ENCODE measurements at places on chromosomes 11 and 22.

- DNase-seq: no peak
These were observed at the start of gene ARHGEF17 for GRCh38 chr11:73308003-73308960. TSS of gene ARHGEF17 (plus strand) at chr11:73308276. CDS start at chr11:73308639, 363 bp downstream.

GRCh38 chr22:46019351-46019750 lies 42.4 kb upstream of the WNT7B start:
- no peak for DNase-seq

DNA sequence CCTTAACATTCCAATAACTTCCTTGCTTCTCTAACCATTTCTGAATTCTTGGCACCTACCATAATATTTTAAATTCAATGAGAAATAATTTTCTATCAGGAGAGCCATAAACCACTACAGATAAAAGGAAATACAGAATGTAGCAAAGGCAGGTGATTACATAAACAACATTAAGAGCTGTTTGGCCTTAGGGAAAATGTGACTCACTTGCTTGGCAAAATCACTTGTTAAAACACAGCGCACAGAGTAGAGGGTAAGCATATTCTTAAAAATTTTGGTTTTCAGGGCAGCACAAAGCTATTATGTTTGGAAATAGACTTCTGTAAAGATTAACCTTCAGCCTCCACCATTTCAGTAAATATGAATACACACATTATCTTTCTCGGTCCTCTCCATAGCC lies 26.4 kb downstream of the IZUMO1R start:
- no peak for DNase-seq

DNA sequence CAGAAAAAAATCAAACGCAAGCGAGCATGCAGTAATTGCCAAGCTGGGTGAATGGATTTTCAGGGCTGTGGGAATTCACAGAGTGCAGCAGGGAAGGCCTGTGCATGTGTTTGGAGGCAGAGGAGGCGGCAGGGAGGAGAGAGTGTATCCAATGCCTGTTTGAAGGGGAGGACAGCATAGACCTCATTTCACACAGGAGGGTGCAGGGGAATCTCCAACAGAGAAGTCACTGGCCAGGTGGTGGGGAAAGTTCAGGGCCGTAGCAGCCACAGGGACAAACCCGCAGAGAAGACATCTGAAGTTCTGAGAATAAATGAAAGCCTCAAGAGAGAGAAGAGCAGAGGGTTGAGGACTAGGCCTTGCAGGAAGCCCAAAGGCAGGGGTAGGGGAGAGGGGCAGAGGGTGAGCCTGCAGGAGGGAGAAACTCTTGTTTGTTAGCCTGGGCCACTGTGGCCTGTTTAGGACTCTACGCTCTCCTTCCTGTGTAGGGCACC lies 19.2 kb upstream of the KDM2A start:
- no peak for DNase-seq

- no peak for DNase-seq
These were observed 15.7 kb downstream of the DMC1 start for GRCh38 chr22:38554281-38554680.

DNA sequence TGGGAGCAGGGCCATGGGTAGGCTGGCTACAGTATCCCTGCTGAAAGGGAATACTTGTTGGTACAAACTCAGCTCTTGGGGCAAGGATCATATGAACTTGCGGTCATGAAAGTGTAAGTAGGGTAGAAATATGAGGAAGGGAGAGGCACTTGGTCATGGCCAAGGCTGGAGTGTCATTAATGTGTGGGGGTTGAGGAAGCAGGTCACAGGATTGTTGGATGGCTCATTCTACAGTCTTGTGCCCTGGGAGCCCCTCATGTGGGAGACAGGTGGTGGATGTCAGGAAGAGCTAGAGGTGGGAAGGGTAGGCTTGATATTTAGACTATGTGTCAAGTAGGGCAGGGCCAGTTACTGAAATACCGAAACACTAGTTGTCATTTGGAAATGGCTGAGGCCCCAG lies 95.5 kb downstream of the RRM1 start:
- DNase-seq: no peak

GRCh38 chr22:21938906-21939305 lies 13.7 kb downstream of the PPM1F start:
- no peak for DNase-seq

GRCh38 chr11:63829823-63830489 lies 9.0 kb upstream of the MARK2 start:
- DNase-seq: no peak

GRCh38 chr22:35454416-35455054 lies 54.6 kb downstream of the MCM5 start:
- no peak for DNase-seq

DNA sequence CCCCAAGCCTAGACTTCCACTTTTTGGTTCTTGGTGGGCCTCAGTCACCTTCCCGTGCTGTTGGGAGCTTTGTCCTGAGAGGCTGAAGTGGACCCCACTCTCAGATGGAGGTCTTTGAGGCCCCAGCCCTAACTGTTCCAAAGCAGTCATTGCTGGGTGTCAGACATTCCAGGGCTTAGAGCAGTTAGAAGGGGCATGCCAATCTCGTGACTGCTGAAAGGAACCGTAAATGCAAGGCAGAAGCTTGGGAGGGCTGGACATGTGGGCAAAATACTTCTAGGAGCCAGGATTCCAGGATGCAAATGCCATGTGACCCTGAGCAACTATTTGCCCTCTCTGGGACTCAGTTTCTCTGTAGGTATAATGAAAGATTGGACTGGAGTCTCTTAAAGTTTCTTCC lies 118.8 kb upstream of the CRYBB3 start:
- DNase-seq: no peak

- DNase-seq: no peak
These were observed 44.9 kb upstream of the ETS1 start for GRCh38 chr11:128632141-128632791.

- peak; percentile 51 for DNase-seq
These were observed 9.6 kb upstream of the PDE2A start for GRCh38 chr11:72683782-72684200.

- no peak for DNase-seq
These were observed 32.5 kb upstream of the OR10D3 start for GRCh38 chr11:124150684-124151083.

GRCh38 chr11:114796954-114797721 lies 118.8 kb downstream of the NXPE2 start:
- no peak for DNase-seq

DNA sequence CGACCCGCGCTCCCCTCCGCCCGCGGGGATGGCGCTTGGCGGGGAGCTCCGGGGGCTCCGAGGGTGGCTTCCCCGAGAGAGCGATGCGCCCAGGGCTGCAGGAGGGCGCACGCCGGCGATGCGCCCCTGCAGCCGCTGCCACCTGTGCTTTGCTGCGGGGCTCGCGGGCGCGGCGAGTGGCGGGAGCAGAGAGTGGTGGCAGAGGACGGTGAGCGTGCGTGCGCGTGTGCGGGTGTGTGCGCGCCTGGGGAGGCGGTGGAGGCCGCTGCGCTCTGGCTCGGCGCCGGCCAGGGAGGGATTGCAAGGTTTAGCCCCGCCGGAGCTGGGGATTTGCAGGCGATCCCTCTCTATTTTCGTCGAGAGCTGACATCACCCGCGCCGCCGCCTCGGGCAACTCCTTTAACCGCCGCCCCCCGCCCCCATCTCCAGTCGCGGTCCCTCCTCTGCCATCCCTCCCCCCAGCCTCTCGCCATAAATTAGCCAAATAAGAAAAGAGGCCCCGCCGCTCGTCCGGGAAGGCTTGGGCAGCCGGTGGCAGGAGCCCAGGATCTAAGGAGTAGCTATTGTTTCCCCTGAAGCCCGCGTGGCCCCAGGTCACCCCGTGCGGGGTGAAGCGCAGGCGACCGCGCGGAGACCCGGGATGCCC lies at the start of gene SLC1A2:
Gene SLC1A2 (minus strand): TSS at position 375 of the 646 bp plus-strand sequence. CDS start 592 bp downstream, outside the sequence.
- no peak for DNase-seq

- no peak for DNase-seq
These were observed 40.6 kb downstream of the MPPED2 start for GRCh38 chr11:30545507-30545906.

GRCh38 chr22:31036671-31037550 lies 44.2 kb upstream of the SMTN start:
- DNase-seq: no peak

DNA sequence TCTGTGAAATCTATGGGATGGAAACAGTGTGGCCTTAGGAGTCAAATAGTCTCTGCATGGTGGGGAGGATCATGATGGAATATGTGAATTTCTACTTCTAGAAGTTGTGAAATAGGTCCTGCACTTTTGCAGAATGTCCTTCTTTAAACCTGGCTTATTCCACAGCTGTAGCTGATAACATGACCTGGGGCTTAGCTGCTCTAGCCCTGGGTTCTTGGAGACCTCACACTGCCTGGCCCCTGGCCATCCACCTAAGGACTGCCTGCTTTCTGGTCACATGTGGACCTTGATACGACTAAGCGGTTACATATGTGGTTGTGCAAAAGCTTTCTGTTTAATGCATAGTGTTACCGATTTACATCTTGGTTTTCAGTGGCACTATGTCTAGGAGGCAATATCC lies 88.2 kb downstream of the SWAP70 start:
- DNase-seq: no peak

- no peak for DNase-seq
These were observed 54.8 kb downstream of the PTPRJ start for GRCh38 chr11:48034926-48035871.

DNA sequence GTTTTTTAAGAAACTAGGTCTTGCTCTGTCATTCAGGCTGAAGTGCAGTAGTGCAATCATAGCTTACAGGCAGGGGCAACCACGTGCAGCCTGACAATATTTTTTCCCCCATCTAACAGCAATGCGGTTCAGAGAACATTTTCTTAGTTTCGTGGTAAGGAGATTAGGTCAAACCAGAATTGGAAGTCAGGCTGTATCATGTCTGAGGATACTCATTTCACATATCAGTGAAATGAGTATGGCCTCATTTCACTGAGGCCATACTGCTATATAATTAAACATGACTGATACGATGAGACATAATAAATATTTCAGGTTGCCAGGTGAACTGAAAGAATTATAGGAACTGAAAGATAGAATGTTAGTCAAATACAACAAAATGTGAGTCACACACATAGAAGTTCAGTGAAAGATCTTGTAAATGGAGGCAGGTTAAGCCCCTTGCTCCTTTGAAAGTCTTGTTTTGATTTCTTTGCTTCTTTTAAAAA lies 32.5 kb upstream of the IZUMO1R start:
- no peak for DNase-seq

DNA sequence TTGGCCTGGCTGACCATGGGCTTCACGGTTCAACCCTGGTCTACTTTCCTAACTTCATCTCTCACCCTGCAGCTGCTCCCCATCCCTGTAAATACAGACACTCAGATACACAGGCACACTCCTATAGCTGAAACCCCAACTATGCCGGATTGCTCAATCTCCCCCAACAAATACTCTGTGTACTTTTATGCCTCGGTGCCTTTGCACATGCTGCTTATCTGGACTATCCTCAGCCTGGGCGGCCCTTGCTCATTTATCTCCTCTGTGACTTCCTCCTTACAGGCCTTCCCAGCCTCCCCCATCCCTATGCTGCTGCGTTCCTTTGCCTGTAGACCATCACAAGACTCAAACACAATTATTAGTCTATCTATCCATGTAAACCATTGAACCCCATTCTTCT lies 76.6 kb downstream of the PKNOX2 start:
- DNase-seq: no peak

- no peak for DNase-seq
These were observed 87.9 kb upstream of the SPON1 start for GRCh38 chr11:13874597-13874996.

- DNase-seq: no peak
These were observed 29.2 kb upstream of the PDE2A start for GRCh38 chr11:72703267-72704008.

Measured in SHP77 treated with DMSO at 0.1 percent for 48 hours (cell line).